ENCODE measurements at places on chromosomes 5 and 9.

DNA sequence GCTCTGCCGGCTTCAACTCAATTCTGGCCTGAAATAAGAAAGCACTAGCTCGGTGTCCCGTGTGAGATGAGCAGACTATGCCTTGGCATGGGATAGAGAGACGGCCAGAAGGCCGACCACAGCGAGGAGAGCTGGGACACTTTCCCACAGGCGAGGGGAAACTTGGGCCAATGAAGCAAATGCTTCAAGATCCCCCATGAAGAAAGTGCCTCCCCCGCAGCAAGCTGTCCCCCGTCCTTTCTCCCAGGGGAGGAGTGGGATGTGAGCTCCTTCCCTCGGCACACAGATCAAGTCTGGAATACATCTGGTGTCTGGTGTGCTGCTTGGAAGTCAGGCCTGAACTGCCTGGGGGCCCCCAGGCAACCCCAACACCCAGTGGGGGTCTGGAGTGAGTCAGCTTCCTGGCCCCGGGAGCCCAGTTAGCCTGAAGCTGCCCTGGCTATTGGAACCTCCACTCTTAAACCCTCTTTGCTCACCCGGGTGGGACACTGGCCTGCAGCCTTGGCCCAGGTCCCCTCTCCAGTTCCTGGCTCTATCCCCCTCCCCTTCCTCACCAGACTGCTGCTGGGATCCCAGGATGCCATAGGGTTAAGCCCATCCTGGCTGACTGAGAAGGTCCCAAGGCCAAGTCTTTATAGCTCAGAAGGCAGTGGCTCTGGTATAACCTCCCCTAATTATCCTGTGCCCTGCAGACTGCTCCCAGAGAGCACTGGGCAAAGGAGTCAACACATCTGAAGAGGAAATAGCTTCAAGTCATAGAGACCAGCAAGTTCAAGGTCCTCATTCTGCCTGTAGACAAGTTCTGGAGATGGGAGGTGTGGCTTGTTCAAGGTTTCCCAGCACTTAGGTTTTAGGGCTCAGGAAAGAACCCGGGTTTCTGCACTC is 205.3 kb downstream of the TTLL11 start:
- DNase-seq: no peak

DNA sequence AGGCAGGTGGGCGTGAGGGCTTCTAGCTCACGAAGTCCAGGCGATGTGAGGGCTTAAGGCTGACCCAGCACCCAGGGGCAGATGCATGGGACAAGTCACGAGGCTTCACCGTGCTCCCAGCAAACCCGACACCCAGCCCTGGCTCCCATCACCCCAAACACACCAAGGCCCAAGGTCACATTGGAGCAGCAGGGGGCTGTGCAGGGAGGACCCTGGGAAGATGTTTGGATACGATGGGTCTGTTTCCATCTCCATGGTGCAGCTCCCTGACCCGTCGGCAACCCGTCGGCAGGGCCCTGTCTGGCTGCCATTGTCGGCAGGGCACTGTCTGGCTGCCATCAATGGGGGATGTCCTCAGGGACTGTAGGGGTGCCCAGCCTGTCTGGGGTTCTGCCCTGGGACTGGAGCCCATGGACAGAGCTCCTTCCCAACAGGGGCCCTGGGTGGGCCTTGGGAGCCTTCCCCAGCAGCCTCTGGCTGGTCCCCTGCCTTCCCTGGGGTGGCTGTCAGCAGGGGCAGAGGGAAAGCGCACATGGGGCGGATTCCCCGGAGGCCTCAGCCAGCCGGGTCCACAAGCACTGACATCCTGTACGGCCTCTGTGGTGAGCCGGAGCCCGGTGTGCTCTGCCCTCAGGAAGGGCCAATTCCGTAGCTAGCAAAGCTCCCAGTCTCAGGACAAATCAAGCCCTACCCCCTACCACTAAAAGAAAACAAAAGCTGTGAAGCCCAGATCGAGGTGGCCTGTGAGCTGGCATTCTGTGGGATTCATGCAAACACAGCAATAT is 47.1 kb downstream of the NACC2 start:
- DNase-seq: no peak

DNA sequence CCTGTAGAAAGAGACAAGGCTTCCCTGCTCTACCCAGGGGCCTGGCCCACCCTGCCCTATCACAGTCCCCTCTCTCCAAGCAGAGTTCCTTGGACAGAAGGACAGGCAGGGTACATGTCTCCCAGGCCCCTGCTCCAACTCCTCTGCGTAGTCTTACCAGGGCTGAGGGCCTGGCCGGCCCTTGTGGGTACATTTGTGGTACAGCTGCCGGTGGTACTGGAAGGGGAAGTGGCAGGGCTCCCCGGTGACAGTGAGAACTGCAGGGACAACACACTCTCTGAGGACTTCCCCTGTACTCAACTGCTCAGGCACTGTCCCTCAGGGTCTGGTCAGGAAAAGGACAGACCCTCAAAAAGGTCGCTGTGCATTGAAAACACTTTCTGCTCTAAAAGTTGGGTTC is 3.6 kb downstream of the F12 start:
- no peak for DNase-seq

DNA sequence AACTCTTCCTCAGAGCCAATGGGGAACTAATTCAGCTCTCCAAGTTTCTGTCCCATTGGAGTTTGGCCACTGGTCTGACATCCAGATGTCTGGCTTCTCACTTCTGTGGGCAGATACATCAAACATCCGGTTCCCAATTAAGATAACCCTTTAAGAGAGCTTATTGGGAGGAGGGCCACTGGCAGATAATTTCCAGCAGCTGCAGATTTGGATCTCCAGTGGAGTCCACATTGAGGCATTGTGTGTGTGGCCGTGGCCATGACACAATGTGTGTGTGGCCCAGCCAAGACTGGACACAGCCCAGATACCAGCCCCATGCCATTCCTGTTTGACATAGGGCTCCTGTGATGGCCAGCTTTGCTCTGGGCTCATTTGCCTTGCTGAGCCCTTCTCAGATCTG is 110.5 kb upstream of the MAP1B start:
- no peak for DNase-seq

DNA sequence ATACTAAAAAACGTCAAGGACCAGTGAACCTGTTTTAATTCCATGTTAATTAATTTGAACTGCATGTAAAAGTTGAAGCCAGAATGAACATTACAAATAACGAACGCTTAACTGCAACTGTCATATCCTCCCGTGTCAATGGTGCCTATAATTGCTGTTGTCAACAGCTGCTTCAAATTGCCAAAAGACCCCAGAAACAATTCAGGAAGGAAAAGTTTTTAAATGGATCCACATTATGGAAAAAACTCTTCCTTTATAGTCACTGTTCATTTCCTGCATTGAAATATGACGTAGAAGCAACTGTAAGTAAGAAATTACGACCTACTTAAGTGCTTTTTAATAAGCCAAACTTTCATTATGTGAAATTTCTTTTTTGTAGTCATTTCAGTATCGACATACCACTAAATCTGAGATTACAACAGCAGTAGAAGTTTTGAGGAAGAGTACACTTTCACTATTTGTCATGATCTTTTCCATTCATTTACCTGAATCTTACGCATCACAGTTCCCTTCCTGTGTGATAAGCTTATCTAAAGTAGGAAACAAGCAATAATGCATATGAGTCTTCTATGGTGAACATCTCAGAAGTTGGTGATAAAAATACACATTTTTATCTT is 37.8 kb downstream of the MEF2C start:
- DNase-seq: no peak

Data from activated naive CD8-positive, alpha-beta T cell treated with anti-CD3 and anti-CD28 coated beads, Interleukin-2, amount 50 U/mL, for 16 hours (primary cell).